ENCODE measurements at places on chromosomes 16 and 17.

DNA sequence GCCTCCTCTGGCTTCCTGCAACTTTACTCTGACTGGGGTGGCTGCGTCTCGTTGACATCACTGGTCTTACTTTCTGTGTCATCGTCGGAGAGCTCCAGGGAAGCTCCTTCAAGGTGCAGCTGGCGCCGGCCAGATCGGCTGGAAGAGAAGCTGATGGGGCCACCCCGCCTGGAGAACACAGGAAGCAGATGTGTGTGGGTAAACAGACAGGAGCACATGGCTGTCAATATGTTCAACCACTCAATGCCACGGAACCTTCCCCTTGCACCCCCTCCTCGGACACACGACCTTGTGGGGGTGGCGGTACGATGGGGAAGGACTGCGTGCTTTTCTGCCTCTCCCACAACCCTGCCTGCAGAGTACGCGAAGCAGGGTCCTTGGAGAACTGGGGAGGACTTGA lies 40.1 kb downstream of the NDEL1 start:
- no peak for DNase-seq

DNA sequence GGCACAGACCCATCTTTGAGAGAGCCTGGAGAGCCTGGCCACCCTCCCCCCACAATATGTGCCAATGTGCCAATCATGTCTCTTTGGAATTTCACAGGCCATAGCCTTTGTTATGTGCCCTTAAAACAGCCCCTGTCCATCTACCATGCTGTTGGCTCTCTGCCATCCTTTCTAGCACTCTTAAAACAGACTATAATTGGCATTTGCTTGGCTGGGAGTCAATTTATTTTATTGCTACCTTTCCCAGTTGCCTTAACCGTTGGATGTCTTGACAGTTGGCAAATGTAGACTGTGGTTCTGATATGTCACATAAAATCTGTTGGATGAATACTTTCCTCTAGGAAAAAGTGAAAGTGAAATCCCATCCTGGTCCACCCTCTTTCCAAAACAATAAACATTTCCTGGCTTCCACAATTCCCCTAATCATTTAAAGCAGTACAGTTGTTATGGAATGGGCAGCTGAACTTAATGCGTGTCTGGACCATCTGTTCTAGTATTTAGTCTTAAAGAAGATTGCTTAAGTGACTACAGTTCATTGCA lies 394.0 kb downstream of the KCNJ2 start:
- DNase-seq: no peak

DNA sequence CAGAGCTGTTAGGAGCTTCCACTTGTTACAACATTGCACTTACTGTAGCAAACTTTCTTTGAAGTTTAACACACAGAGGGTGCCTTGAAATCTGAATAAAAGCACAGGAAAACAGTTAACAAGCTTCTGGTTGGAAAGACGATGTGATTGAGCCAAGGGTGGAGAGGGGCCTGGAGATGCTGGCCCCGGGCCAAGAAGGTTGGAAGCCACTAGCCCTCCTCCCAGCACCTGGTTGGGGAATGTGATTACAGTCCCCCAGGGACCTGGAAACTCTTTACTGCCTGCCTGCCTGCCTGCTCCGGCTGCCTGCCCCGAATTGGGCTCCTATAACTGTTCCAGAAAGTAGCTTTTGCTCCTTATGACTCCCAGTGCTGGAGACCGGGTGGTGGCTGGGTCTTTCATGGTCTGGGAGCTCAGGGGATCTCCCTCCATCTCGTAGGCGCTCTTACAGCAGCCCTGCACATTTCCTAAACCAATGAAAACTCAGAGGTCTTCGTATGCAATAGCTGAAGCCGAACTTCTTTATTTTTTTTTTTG lies 48.0 kb upstream of the ZFHX3 start:
- no peak for DNase-seq

GRCh38 chr17:16428098-16428882 lies 12.9 kb downstream of the TRPV2 start:
- no peak for DNase-seq

- peak; percentile 40 for DNase-seq
Observed at GRCh38 chr17:688100-688989, 26.3 kb downstream of the VPS53 start.

DNA sequence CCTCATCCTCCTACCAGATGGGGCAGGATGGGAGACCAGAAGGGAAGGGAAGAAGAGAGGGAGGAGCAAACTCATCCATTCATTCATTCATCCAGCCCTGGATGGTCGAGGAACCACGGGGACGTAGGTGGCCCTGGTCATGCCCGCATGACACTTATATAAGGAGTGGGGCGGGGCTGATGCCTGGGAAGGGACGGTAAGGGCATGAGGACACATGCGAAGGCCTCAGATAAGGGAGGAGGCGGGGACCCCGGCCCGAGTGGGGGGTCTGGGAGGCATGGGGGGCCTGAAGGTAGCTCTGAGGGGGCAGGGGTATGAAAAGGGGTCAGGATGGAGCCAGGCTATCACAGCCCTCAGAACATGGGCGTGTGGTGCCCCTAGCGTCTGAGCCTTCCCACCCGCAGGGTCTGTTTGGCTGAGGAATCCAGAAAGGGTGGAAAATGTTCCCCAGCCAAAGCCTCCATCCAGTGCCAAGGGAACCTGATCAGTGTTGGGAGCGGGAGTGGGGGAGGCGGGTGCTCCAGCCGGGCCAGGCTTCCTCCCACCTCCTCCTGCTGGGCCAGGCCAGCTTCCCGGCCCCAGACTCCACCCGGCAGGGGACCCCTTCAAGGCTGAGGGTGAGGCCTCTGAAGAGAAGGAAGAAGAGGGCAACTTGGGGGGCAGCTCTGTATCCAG lies 17.6 kb upstream of the CD79B start:
- DNase-seq: no peak

DNA sequence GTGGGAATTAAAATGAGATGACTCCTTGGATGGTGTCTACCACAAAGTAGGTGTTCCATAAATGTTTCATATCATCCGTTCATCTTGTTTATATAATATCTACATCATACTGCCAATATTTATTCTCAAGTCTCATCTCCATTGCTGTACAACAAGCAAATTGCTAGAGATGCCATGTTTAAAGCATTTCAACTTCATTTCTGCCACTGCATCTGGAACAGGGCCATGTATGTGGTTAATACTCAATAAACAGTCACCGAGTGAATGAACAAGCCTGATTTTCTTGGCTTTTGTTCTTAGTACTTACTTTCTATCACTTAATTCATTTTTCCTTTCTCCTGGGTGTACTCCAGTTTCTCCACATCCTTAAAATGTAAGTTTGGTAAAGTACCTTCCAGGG lies 107.6 kb downstream of the KCNJ2 start:
- no peak for DNase-seq

GRCh38 chr16:20084624-20085226 lies 11.0 kb upstream of the GPR139 start:
- DNase-seq: no peak

DNA sequence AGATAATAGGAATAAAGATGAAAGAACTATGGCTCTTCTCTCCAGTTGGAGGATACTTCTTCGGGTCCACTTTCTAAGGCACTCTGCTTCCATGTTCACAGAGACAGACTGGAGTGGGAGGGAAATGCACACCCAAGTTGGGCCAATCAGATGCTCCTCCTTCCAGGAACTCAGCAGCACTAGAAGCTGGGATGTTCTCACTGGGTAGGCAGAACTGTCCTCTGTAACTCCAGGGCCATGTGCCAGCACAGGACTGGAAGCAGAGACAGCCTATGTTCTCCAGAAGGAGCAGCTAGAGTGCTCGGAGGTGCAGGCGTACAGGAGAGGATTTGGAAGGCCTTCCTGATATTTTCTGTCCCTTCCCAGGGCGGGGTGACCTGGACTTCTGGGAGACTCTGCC lies 49.9 kb upstream of the SREBF1 start:
- DNase-seq: no peak

GRCh38 chr17:20999044-20999573 lies 43.7 kb downstream of the USP22 start:
- peak; percentile 34 for DNase-seq

- no peak for DNase-seq
Observed at GRCh38 chr17:11548398-11548797, 49.9 kb upstream of the DNAH9 start.

- DNase-seq: no peak
Observed at GRCh38 chr16:7646821-7647500, 314.3 kb downstream of the RBFOX1 start.

DNA sequence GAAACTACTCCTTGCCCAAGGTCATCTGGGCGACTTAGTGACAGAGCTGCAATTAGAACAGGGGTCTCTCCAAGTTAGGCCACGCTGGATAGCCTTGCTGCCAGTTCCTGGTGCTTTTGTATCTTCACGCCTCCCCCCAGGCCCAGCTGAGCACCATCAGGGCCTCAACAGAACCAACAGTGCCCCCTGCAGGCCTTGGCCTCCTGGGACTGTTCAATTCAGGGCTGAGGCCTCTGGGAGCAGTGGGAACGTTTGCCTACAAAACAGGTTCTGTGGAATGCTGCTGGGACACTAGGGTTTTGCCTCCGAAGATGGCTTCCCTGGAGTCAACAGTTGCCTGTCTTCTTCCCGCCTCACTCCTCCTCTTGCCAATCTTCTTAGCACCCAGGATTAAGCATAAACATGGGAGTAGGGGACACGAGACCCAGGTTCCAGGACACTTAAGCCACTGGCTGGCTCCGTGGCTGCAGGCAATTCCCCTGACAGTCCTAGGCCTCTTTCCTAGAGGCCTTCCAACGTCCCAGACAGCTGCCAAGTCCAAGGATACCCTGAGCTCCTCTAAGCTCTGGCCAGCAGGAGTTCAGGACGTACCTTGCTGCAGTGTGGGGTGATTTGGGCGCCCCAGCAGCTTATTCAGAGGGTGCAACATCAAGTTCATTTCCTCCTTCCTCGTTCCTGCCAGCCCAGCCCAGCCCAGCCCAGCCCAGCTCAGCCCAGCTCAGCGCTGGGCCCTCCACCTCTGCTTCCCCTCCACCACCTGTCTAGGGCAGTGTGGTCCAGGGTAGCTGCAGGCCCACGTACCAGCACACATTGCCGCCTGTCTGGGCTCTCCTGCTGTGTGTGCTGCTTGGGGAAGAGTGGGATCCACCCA lies 246.6 kb upstream of the RPL38 start:
- peak; percentile 0 for DNase-seq

DNA sequence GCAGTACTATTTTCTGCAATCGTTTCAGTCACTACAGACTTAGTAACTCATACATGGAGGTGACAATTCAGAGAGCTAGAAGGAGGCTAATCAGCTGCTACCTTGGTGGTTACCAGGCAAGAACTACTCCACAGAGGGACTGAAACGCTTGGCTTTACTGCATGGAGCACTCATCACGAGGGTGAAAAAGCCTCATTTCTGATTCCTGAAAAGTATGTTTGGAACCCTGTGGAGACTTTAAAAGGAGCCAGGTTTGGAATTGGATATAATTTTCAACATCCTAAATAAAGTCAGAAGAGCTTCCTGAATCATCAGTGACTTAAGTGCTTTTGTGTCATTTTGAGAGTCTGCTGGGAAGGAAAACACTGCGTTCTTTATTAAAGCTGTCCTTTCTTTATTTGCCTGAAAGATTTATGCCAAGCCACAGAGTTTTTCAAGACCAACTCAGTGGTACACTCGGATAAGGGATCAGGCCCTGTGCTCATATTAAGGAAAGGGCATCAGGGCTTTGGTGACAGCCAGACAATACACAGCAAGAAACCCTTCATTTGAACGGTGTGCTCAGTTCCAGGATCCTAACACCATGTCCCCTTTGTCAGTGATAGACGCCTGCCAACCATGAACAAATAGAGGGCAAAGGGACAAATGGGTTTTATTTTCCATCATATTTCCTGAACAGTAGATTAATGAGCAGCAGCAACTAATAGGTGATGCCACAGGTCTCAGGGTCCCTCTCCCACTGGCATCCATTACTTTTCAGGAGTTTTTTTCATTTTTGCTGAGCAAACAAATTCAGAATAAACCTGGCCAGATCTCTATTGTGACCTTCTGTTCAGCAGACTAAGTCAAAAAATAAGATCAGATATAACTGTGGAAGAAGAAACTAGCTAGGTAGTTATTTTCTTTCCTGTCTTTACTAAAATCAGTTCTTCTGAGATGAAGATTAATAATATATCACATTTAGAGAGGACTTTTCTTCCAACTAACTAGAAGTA lies 80.5 kb upstream of the CLEC18B start:
- no peak for DNase-seq

- no peak for DNase-seq
Observed at GRCh38 chr17:53129863-53130262, 692.9 kb upstream of the KIF2B start.

GRCh38 chr16:3881499-3881990 lies 1.0 kb upstream of the CREBBP start:
- DNase-seq: no peak

- no peak for DNase-seq
Observed at GRCh38 chr17:80663781-80664206, 119.2 kb downstream of the RPTOR start.

- no peak for DNase-seq
Observed at GRCh38 chr16:51359141-51359955, 208.3 kb upstream of the SALL1 start.

DNA sequence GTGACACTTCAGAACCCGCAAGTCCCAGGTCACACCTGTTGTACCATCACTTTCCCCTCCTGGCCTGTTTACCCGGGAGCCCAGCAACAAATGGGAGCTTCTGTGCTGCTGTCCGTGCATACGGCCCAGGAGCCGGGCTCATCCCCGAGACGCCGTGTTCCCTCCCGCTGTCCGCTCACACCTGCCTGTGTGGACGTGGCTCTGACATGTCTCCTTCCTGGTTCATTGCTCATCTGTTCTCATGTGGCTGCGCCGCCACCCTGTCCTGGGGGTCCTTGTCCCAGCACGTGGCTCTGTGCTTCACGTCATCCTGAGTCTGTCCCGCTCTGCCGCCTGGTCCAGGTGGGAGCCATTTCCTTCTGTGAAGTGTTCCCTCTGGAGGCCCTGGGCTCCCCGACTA lies 37.9 kb downstream of the TBCD start:
- no peak for DNase-seq
